Mononuclear cell (primary cell): ENCODE measurements at places on chromosomes 2 and 18. TPM values are rescaled to one million over a fixed set of nuclear protein-coding genes. Genes with fewer than 3 reads are reported as not detected.

TSN gene
- 58.1 TPM for total RNA-seq

L3MBTL4 gene
- 3.0 TPM for total RNA-seq

SERPINB4 gene
- not detected for total RNA-seq

LYG2 gene
- not detected for total RNA-seq

THSD7B gene
- not detected for total RNA-seq

AGFG1 gene
- 86.6 TPM for total RNA-seq

TMEM17 gene
- 0.21 TPM for total RNA-seq

ZNF892 gene
- 1.2 TPM for total RNA-seq

GREB1 gene
- 0.10 TPM for total RNA-seq
